Fibroblast of mammary gland (primary cell): ENCODE measurements at places on chromosomes 3 and 15.
A peak's percentile ranks its signal among the peaks of the same experiment; 100 is the strongest.

DNA sequence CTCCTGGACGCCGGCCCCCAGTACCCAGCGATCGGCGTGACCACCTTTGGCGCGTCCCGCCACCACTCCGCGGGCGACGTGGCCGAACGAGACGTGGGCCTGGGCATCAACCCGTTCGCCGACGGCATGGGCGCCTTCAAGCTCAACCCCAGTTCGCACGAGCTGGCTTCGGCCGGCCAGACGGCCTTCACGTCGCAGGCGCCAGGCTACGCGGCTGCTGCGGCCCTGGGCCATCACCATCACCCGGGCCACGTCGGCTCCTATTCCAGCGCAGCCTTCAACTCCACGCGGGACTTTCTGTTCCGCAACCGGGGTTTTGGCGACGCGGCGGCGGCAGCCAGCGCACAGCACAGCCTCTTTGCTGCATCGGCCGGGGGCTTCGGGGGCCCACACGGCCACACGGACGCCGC lies 956 bp downstream of the ZIC1 start:
- no peak for DNase-seq

DNA sequence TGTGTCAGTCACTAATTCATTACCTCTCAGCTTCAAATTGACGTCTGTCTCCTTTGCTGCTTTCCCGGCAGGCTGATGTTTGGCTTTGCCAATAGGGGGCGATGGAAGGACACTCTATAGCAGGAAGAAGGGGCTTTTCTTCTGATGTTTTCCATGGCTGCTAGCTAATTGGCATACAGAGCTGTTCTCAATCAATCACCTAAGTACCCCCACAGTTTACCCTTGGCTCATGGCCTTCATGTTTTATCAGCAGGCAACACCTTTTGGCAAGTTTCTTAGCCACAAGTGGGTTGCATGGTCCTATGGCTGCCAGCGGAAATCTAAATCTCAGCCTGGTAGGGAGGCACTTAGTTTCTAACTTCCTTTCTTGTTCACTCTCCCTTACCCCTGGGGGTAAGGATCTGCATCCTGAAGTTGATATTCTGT lies 45.0 kb downstream of the ESYT3 start:
- peak; percentile 54 for DNase-seq

DNA sequence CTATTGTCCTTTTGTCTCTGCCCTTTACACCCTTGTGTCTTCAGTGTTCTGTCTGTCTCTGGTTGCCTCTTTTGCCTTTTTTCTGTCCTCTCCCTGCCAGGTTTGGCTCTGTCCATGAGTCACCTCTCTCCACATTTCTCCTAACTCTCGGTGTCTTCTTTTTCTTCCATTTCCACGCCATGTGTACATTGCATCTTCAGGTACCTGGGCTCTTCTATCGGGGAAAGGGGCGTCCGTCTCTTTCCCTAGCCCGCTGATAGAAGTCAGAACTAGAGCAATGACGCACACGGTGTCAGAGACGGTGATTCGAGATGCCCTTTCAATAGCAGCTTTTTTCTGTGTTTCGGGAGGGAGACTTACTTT lies 641 bp downstream of the OPA1 start:
- peak; percentile 43 for DNase-seq

- DNase-seq, result peak; percentile 93
These were observed 75.9 kb downstream of the VGLL4 start for GRCh38 chr3:11567516-11568467.

DNA sequence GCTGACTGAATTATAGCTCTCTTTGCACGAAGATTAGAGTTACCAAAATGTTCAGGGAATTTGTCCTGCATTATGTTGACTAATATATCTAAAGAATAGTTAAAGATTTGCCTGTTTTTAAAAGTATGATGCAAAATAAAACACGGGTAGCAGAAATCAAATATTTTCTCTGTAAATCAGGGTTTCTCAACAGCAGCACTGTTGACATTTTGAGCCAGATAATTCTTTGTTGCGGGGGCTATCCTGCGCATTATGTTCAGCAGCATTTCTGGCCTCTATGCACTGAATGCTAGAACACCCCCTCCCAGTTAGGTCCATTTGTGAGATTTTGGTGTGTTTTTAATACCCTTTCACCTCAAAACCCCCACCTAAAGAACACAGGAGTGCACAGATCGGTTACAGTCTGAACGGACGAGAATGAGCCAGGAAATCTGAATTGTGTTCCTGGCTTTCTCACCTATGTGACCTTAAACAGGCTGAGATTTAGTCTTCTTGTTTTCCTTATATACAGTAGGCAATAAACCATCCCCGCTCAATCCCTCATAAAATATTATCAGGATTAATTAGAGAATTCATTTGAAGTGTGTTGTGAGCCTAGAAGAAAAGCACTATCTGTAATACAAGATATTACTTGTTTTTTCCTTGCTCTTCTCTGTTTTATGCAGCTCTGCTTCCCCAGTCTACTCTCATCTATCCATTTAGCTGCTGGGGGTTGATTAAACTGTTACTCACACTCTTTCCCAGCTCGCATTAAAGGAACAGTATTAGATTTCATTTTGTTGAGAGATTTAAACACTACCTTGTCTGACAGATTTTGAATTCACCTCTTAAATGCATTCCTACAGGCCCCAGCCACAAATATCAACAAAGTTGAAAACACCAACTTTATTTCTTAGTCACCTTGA lies 247.5 kb upstream of the GOLIM4 start:
- DNase-seq, result no peak

- DNase-seq, result no peak
These were observed 33.1 kb upstream of the CCDC50 start for GRCh38 chr3:191296041-191296541.

GRCh38 chr3:11159421-11159904 lies 5.2 kb downstream of the HRH1 start:
- DNase-seq, result peak; percentile 97

GRCh38 chr3:9769012-9769411 lies 735 bp downstream of the CAMK1 start:
- no peak for DNase-seq

DNA sequence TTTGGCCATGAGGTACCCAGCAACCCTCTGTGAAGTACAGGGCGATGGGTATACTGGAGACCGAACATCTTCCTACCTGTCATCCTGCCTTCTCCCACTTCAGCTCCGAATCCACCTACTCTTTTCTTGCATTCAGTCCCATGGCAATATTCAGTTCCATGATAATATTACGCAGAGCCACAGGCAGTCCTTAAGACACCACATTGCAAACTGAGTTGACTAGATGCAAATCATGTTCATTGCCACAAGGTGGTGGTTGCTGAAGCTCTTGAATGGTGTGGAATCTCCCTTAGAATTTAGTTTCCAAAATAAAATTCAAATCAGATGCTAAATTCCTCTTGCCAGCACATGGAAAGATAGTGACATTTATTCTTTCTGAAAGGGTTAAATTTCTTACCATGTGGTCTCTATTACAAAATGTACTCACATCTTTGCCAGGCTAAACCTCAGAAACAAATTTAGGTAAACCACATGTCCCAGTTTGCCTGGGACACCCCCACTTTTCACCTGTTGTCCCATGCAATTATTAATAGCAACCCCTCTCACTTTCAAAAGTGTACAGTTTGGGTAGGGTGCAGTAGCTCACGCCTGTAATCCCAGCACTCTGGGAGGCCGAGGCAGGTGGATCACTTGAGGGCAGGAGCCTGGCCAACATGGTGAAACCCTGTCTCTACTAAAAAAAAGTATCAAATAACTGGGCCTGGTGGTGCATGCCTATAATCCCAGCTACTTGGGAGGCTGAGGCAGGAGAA lies 1.7 kb upstream of the NME9 start:
- peak; percentile 41 for DNase-seq

DNA sequence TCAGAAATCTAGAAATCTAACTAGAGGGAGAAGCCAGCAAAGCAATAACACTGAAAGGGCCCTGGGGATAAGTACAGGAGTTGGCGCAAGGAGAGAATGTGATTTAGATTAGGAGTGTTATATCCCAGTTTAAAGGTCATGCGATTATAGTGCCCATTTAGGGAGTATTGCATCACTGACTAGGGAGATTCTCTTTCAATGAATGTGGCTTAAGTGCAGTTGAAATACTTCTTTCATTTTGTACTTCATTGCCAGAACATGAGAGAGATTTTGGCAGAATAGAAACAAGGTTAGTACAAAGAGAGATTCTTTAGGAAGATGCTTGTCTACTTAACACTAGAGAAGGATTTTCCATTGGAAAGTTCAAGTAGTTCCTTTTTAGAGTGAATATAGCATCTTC lies 13.9 kb downstream of the ROBO2 start:
- no peak for DNase-seq

GRCh38 chr3:192928016-192928415 lies 10.4 kb upstream of the MB21D2 start:
- DNase-seq, result no peak

DNA sequence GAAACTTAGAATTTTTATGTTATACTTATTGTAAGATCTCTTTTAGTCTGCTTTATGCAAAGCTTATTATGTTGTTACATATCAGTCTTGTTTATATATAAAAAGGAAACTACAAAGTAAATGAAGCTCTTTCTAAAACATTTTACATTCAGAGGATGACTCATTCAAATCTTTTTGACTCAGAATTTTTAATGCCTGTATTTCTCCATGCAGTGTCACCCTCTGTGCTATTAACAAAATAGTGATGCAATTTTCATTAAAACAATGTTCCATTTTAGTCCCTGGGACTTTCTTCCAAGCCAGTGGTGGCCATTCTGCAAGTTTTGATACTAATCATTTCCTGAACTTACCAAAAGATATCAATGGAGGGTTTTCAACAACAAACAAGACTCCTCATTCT lies 216.1 kb downstream of the NAALADL2 start:
- DNase-seq, result peak; percentile 39

DNA sequence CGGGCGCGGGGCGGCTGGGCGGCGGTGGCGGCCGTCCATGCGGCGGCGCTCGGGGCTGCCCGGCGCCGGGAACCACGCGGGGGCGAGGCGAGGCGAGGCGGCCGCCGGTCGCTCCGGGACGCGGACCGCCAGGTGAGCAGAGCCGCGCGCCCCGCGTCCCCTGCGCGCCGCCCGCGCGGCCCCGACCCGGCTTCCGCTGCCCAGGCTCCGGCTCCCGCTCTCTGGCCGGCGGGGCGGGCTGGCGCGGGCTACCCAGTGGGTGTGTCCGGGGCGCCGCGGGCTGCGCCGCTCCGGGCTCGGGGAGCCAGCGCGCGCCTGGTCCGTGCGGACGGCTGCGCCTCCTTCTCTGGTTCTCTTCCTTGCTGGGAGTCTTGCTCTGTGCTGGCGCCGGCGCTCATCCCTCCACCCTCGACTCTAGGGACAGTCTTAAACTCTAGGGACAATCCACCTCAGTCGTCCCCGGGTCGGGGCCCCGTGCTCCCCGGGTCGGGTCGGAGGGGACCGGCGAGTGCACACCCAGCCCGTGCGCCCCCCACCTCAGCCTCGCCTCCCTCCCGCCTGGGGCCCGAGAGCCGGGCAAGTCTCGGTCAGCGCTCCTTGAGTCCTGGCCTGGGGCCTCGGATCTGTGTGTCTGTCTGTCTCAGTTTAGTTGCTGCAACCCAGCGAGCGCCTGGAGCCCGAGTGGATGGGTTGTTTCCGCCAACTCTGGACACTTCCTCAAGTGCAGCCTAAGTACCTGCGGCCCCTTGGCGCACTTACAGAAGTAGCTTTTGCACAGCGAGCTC lies 488 bp downstream of the THSD4 start:
- DNase-seq, result peak; percentile 50

GRCh38 chr3:32176989-32177701 lies 61.3 kb upstream of the CMTM8 start:
- peak; percentile 74 for DNase-seq

DNA sequence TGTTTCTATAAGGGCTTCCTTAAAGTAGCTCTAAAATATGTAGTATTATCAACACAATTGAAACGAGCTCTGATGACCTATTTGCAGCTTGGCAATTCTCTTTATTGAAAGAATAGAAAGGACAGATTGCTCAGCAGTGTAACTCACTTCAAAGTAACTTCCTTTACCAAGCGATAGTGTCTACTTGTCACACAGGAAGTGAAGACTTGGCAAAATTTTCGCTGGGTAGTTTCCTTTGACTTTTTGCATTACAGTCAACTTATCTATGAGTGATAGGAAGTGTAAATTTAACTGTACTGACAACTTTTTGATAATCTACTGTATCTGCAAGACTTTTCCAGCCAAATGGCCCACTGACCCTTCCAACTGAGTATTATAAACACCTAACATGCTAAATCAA lies 22.8 kb downstream of the SLC9A9 start:
- DNase-seq, result no peak

DNA sequence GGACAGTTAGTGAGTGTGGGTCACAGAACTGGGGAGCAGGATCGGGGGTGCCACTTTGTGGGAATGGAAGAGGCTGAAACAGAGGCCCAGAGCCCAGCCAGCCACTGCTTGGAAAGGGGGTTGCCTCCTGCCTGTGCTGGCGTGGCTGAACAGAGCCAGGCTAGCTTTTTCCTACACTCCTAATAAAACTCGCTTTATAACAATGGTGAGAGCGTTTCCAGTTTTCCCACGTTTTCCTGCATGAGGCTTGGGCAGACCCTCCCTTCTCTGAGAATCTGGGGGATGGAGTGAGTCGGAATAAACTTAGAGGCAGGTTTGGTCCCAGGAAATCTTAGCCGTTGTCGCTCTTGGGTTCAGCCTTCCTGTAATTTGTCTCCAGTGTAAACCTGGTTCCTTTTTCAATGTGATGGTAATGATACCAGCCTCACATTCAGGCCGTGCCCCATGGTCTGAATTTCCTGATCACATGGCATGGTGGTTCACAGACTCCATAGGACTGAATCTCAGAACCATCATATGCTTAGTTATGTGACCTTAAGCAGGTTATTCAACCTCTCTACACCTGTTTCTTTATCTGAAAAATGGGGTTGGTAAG lies 6.5 kb upstream of the FGD5 start:
- DNase-seq, result no peak

DNA sequence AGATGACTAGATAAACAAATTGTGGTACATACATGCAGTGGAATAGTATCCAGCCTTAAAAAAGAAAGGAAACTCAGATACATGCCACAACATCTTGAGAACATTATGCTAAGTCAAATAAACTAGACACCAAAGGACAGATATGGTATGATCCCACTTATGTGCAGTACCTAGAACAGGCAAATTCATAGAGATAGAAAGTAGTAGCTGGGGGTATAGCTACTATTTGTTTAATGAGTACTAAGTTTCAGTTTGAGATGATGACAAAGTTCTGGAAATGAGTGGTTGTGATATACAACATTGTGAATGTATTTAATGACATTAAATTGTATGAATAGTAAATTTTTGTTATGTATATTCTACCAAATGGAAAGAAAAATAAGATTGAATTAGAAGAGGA lies 477.2 kb upstream of the CFAP20DC start:
- DNase-seq, result no peak

DNA sequence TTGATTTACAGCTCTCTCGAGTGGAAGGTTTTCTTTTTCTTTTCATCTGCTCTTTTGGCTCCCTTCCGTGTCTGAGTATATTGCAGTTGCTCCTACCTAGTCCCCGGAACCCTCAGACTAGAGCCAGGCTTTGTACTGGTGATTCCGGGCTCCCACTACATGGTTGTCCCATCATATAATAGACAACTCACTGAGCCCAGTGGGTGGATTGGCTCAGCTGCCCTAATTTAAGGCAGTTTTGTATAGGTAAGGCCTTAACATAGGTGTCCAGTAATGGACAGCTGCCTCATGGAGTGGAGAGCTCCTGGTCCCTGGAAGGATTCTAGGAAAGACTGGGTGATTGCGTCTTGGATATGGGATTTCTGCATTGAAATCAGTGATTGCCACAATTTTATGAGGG lies 58.0 kb downstream of the KY start:
- DNase-seq, result no peak

GRCh38 chr3:65583188-65583587 lies 455.5 kb downstream of the MAGI1 start:
- DNase-seq, result no peak
